ENCODE measurements at places on chromosomes 1 and 21. TPM values are rescaled to one million over a fixed set of nuclear protein-coding genes. Genes with fewer than 3 reads are reported as not detected.
A peak's percentile ranks its signal among the peaks of the same experiment; 100 is the strongest.

GRCh38 chr1:20584890-20585289 lies 4.0 kb upstream of the CDA start:
- H3K4me3 ChIP-seq, result no peak overlapping the region
- H3K27me3 ChIP-seq, result peaks cover 2% of the 10 kb centered on the region
- H3K27ac ChIP-seq, result no peak overlapping the region

CD1E gene
- total RNA-seq, result not detected

- H3K36me3 ChIP-seq, result no peaks in the 10 kb centered on the region
- no peaks in the 10 kb centered on the region for H3K27me3 ChIP-seq
- H3K4me3 ChIP-seq, result no peak overlapping the region
- H3K4me1 ChIP-seq, result peaks cover 6% of the 10 kb centered on the region
These were observed 259.2 kb downstream of the GREM2 start for GRCh38 chr1:240352769-240353168.

DNA sequence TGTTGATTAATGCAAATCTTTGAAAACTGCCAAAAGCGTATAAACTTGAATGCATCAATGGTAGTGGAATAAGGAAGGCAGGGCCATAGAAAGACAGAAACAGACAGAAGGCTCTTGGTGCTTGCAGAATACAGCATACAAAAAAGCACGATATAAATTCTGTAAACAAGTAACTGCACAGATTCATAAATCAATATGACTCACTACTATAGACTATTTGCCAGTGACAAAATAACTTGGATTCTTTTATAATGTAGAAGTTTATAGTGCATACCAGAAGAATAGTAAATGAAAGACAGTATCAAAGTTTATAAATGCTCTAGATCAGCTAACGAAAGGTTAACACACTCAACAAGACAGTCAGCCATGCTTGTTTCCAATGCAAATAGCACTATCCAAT lies 349.6 kb downstream of the PTBP2 start:
- no peaks in the 10 kb centered on the region for H3K36me3 ChIP-seq
- H3K4me1 ChIP-seq, result no peaks in the 10 kb centered on the region
- H3K4me3 ChIP-seq, result no peak overlapping the region
- DNase-seq, result no peak
- no peak overlapping the region for H3K27ac ChIP-seq

GRCh38 chr1:188295157-188295556 lies 1466.4 kb downstream of the PLA2G4A start:
- H3K4me3 ChIP-seq, result no peak overlapping the region
- no peaks in the 10 kb centered on the region for H3K27me3 ChIP-seq
- no peak overlapping the region for H3K27ac ChIP-seq
- peaks cover 4% of the 10 kb centered on the region for H3K36me3 ChIP-seq

OR6K3 gene
- not detected for total RNA-seq

AHCYL1 gene
- total RNA-seq, result 98.6 TPM

HSD3B2 gene
- total RNA-seq, result 0.94 TPM

DNA sequence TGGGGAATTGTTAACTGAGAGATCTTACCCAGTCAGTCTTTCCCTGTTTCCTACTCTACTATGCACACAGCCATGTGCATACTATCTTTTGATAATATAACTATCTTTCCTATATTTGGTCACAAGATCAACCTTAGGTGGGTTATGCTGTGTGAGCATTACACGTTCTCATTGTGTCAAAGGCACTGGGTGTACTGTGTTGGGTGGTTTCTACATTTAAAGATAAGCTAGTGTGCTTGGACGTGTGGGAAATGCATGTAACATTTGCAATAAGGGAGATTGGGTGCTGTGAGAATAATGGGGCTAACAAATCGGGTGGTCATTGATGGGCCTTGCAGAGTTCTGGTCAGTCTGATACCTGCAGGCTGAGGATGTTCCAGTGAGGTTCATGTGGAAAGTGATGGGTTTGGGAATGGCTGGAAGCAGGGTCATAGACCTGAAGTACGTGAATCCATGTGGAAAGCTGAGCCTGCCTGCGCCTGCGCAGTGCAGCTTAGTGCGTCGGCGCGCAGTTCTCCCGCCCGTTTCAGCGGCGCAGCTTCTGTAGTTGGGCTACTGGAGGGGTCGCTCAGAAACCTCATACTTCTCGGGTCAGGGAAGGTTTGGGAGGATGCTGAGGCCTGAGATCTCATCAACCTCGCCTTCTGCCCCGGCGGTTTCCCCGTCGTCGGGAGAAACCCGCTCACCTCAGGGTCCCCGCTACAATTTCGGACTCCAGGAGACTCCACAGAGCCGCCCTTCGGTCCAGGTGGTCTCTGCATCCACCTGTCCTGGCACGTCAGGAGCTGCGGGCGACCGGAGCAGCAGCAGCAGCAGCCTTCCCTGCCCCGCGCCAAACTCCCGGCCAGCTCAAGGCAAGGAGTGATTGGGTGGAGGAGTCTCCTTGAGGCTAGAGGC lies at the start of gene MSH4:
Gene MSH4, plus strand, starts transcription at position 507 of the 897 bp plus-strand sequence. Its CDS starts 104 bp downstream, at position 611.
- H3K27ac ChIP-seq, result peak within 1 kb of the TSS; percentile 33
- no peaks in the 10 kb centered on the region for H3K27me3 ChIP-seq
- no peak for DNase-seq
- H3K4me3 ChIP-seq, result no peak within 1 kb of the TSS
- H3K4me1 ChIP-seq, result no peaks in the 10 kb centered on the region
- peaks cover 54% of the 10 kb centered on the region for H3K36me3 ChIP-seq

DNA sequence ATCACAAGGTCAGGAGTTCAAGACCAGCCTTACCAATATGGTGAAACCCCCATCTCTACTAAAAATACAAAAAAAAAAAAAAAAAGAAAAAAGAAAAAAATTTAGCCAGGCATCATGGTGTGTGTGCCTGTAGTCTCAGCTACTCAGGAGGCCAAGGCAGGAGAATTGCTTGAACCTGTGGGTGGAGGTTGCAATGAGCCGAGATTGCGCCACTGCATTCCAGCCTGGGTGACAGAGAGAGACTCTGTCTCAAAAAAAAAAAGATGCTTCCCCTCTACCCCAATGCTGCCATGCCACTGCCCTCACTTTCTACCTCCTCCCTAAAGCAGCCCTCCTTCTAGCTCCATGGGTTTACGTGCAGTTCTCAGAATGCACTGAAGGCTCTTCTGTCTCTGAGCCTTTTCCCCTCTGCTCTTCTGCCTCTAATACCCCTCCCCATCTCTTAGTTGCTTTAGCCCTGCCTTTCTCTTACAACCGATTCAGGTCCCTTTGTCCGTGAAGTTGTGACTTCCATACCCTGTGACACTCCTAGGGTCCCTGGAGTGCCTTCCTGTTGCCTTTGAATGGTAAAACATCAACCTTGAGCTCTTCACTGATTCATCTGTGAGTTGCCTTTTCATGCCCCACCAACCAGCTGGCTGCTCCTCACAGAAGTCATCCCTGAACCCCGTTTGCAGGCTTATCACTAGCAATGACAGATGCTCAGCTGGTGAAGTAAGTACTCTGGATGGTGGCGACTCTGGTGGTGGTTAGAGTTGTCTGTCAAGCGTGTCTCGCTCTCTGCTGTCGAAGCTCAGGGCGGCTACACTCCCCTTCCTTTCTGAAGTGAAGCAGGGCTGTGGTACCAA lies 234.9 kb downstream of the RHOU start:
- no peaks in the 10 kb centered on the region for H3K27me3 ChIP-seq
- peaks cover 37% of the 10 kb centered on the region for H3K4me1 ChIP-seq
- no peaks in the 10 kb centered on the region for H3K36me3 ChIP-seq
- no peak for DNase-seq

- peaks cover 22% of the 10 kb centered on the region for H3K4me1 ChIP-seq
- H3K27me3 ChIP-seq, result peaks cover 10% of the 10 kb centered on the region
- H3K36me3 ChIP-seq, result peaks cover 10% of the 10 kb centered on the region
These were observed 247.8 kb downstream of the RRAGC start for GRCh38 chr1:38611664-38612211.

DNA sequence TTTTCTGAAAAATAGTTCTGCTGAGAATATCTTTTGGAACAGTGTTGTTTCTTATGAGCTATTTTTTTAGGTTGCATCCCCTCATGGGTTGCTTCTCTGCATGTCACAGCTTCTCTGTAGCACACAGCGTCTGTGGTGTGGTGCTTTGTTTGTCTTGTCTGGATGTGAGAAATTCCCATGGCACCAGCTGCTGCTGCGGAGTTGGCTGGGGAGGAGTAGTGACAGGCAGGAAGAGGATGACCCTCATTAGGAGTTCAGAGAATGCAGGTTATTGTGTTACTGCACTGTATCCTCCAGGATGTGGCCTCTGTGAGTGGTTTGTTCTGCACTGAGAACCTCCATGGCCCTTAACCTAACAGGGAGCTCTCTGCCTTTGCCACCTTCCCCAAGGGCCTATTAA lies 64.8 kb downstream of the TSEN15 start:
- H3K27me3 ChIP-seq, result no peaks in the 10 kb centered on the region
- H3K4me1 ChIP-seq, result no peaks in the 10 kb centered on the region
- no peak for DNase-seq
- no peak overlapping the region for H3K27ac ChIP-seq

GRCh38 chr1:225780630-225781029 lies 3.0 kb downstream of the SRP9 start:
- no peaks in the 10 kb centered on the region for H3K27me3 ChIP-seq
- peak overlapping the region; percentile 86 for H3K27ac ChIP-seq
- H3K36me3 ChIP-seq, result peaks cover 30% of the 10 kb centered on the region
- no peak for DNase-seq

GRCh38 chr21:26736449-26736848 lies 108.8 kb downstream of the ADAMTS1 start:
- H3K4me1 ChIP-seq, result peaks cover 40% of the 10 kb centered on the region
- H3K27me3 ChIP-seq, result peaks cover 4% of the 10 kb centered on the region
- H3K27ac ChIP-seq, result no peak overlapping the region
- no peak for DNase-seq
- no peaks in the 10 kb centered on the region for H3K36me3 ChIP-seq
- H3K4me3 ChIP-seq, result no peak overlapping the region

GPR89B gene
- total RNA-seq, result 16.9 TPM

OPTC gene
- 1.2 TPM for total RNA-seq

DNA sequence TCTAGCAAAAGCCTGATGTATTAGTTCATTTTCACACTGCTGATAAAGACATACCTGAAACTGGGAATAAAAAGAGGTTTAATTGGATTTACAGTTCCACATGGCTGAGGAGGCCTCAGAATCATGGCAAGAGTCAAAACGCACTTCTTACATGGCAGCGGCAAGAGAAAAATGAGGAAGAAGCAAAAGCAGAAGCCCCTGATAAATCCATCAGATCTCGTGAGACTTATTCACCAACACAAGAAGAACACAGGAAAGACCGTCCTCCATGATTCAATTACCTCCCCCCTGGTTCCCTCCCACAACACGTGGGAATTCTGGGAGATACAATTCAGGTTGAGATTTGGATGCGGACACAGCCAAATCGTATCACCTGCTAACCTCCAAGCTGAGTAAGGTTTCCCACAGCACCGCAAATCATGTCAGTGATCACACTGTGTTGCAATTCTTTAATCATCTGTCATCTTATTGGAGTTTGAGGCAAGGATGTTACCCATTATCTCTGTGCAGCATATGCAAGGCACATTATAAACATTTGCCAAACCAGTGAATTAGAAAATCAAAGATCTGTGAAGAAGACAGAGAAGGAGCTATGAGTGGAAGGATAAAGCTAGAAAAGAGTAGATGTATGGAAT lies 128.5 kb downstream of the ZNF281 start:
- H3K4me1 ChIP-seq, result peaks cover 8% of the 10 kb centered on the region
- no peaks in the 10 kb centered on the region for H3K36me3 ChIP-seq
- H3K27me3 ChIP-seq, result peaks cover 3% of the 10 kb centered on the region
- no peak for DNase-seq

GRCh38 chr1:24379733-24380315 lies 33.8 kb downstream of the STPG1 start:
- H3K4me3 ChIP-seq, result no peak overlapping the region
- H3K27ac ChIP-seq, result no peak overlapping the region
- peaks cover 17% of the 10 kb centered on the region for H3K4me1 ChIP-seq
- DNase-seq, result no peak
- H3K27me3 ChIP-seq, result no peaks in the 10 kb centered on the region

DNA sequence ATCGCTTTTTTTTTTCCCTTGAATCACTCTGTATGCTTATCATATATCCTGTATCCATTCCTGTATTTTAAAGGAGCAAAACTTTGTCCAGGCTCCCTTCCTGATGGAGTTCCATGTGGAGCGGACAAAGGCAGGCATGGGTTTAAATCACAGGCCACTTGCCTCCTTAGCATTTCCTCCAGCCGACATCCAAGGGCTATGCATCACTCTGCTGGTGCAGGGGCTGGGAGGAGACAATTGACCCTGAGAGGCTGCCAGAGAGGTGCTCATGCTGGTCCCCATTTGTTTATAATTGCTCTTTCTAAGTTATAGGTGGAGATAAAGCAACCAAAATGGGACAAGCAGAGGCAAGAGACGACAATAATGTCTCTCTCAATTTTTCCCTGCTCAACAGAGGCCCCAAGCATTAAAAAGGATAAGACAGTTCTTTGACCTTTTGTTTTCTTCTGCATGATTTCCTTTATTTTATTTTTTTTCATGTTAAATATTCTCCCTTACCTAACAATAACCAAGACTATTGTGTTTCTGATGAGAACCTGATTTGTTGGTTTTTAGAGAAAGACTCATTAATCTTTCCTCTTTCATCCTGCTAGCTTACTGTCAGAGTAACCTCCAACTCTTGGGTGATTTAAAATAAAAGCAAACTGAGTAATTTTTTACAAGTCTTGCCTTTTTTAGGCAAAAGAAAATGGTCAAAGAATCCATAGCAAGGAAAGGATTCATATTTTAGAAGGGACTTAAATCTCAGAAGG lies 353.7 kb downstream of the ADGRL2 start:
- DNase-seq, result peak; percentile 16
- peaks cover 22% of the 10 kb centered on the region for H3K4me1 ChIP-seq
- H3K4me3 ChIP-seq, result no peak overlapping the region

- DNase-seq, result peak; percentile 85
- peaks cover 9% of the 10 kb centered on the region for H3K4me1 ChIP-seq
- H3K27me3 ChIP-seq, result no peaks in the 10 kb centered on the region
- no peak overlapping the region for H3K4me3 ChIP-seq
These were observed 53.2 kb downstream of the SYT2 start for GRCh38 chr1:202656951-202657646.

ABCA4 gene
- 0.16 TPM for total RNA-seq

DNA sequence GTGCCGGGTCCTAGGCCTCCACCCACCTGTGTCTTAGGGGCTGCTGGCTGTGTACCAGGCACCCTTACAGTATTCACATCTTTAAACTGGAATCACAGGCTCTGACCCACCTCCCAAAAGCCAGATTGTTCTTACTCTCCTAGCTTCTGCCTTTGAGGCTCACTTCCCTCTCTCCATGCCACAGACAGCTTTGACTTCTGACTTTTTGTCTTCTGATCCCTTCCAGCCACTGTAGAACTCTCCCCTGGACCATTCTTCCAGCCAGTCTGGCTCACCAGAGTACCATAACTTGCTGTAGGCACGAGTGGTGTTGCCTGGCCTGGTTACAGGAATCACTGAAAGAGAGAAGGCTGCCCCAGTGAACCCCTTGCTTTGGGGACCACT lies 58.1 kb upstream of the STUM start:
- peaks cover 3% of the 10 kb centered on the region for H3K27me3 ChIP-seq
- peaks cover 19% of the 10 kb centered on the region for H3K4me1 ChIP-seq
- DNase-seq, result no peak
- no peaks in the 10 kb centered on the region for H3K36me3 ChIP-seq

GRCh38 chr1:56566061-56566744 lies 13.2 kb downstream of the PLPP3 start:
- H3K36me3 ChIP-seq, result peaks cover 5% of the 10 kb centered on the region
- DNase-seq, result no peak
- H3K27ac ChIP-seq, result peak overlapping the region; percentile 96
- H3K27me3 ChIP-seq, result no peaks in the 10 kb centered on the region

- H3K4me3 ChIP-seq, result no peak overlapping the region
- peaks cover 3% of the 10 kb centered on the region for H3K27me3 ChIP-seq
- no peak overlapping the region for H3K27ac ChIP-seq
- DNase-seq, result no peak
- no peaks in the 10 kb centered on the region for H3K36me3 ChIP-seq
These were observed 39.0 kb upstream of the GUCA2B start for GRCh38 chr1:42114229-42114628.

NBPF8 gene
- 1.2 TPM for total RNA-seq

Data from WTC11 (cell line).